GM04503 (cell line): ENCODE measurements at places on chromosomes 3 and 15.

GRCh38 chr3:14440531-14441239, 38.3 kb downstream of the SLC6A6 start:
- DNase-seq = no peak

- DNase-seq = no peak
Observed at GRCh38 chr3:169661361-169662131, 2.0 kb downstream of the MECOM start.

DNA sequence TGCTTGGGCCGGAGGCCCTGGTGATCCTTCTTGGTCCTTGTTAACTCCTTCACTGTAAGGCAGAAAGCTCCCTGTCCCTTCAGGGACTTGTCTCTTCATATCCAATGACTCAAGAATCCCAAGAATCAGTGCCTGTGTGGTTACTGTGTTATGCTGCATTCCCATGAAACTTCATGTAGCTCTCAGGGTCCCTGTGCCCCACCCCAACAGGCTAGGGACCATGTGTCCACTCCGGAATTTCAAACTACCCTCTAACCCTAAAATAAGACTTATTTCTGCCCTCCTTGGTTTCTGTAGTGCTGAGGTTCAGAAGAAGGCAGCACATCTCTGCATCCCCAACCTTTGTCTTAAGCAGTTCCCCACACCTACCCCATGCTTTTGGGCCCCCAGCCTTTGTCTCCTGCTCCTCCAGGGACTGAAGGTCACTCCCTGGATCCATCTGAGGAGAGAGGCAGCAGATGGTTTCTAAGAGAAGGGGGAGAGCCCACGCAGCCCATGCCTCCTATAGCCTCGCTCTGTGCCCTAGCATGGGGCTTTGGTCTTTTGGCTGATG, 531 bp upstream of the MAP1A start:
- DNase-seq = no peak

DNA sequence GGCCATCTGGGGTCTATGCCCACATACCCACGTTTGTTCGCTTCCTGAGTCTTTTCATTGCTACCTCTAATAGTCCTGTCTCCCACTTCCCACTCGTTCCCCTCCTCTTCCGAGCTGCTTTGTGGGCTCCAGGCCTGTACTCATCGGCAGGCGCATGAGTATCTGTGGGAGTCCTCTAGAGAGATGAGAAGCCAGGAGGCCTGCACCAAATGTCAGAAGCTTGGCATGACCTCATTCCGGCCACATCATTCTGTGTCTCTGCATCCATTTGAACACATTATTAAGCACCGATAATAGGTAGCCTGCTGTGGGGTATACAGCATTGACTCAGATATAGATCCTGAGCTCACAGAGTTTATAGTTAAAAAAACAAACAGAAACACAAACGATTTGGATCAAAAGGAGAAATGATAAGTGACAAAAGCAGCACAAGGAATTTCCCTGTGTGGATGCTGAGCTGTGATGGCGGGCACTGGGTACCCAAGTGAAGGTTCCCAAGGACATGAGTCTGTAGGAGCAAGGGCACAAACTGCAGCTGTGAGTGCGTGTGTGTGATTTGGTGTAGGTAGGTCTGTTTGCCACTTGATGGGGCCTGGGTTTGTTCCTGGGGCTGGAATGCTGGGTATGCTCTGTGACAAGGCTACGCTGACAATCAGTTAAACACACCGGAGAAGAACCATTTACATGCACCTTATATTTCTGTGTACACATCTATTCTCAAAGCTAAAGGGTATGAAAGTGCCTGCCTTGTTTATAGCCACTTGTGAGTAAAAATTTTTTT, 35.9 kb downstream of the NR1I2 start:
- DNase-seq = no peak

GRCh38 chr3:124277144-124277890, 285.4 kb upstream of the ROPN1 start:
- no peak for DNase-seq

DNA sequence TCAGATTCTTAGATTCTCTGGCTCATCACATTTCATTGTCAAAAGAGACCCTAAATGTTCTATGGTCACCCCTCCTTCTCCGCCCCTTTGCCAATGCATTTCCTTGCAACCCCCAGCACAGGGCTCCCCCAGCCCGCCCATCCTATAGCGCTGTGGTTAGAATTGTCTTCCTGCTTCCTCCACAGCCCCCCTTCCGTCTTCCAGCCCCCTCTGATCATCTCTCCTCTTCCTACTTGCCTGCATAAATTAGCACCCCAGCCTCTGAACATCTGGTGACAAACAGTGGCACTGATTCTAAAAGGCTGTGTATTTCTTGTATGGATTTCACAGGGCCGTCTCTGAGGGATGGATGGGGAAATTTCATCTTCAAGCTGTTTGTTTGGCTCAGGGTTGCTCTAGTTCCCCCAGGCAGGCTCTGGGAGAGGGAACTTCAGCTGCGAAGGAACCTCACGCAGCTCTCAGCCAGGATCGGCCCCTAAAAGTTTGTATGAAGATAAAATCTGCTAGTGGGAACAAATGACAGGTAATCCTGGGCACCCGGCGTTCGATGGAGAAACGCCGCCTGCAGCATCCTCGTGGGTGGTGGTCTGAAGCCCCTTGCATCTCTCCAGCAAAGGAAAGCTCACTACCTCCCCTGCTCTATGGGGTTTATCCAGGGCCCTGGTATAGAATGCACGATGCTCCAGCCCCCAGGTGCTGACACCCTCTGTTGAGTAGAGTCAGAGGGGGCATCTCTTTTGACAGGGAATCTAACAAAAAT, 83.0 kb downstream of the WNT7A start:
- no peak for DNase-seq
